PC-3 (cell line): ENCODE measurements at places on chromosomes 3 and 15. TPM values are rescaled to one million over a fixed set of nuclear protein-coding genes. Genes with fewer than 3 reads are reported as not detected.
A peak's percentile ranks its signal among the peaks of the same experiment; 100 is the strongest.

GRCh38 chr3:194231929-194232832 lies 96.2 kb downstream of the HES1 start:
- H3K36me3 ChIP-seq, result no peaks in the 10 kb centered on the region
- H3K4me3 ChIP-seq, result no peak overlapping the region
- no peaks in the 10 kb centered on the region for H3K27me3 ChIP-seq
- H3K4me1 ChIP-seq, result no peaks in the 10 kb centered on the region
- no peak overlapping the region for H3K27ac ChIP-seq

DNA sequence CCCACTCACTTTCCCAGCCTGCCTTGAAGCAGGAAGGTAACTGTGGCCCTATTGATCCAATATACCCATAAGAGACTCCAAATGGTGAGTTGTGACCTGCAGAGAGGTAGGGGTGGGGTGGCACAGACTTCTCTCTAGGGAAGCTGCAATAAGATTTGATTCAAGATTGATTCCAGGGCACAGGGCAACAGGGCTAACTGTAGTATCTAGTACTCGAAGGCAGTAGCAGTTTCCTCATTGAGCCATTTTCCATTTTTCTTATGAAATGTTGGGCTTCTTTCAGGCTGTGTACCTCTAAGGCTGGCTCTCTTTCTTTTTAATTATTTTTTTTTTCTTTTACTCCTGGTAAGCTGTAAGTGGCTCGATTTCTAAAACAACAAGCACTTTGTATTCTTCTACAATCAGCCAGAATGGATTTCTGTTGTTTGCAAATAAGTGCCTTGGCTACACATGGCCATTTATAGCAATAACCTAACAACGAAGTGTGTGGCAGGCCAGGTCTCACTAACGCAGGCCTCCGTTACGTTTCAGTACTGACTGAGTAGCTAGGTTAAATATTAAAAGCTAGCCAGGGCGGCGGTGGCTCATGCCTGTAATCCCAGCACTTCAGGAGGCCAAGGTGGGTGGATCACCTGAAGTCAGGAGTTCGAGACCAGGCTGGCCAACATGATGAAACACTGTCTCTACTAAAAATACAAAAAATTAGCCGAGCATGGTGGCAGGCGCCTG lies 19.3 kb downstream of the CCDC12 start:
- peaks cover 9% of the 10 kb centered on the region for H3K36me3 ChIP-seq
- H3K4me1 ChIP-seq, result peaks cover 32% of the 10 kb centered on the region
- no peak overlapping the region for H3K4me3 ChIP-seq
- no peak overlapping the region for H3K27ac ChIP-seq
- DNase-seq, result no peak
- H3K27me3 ChIP-seq, result no peaks in the 10 kb centered on the region

DNA sequence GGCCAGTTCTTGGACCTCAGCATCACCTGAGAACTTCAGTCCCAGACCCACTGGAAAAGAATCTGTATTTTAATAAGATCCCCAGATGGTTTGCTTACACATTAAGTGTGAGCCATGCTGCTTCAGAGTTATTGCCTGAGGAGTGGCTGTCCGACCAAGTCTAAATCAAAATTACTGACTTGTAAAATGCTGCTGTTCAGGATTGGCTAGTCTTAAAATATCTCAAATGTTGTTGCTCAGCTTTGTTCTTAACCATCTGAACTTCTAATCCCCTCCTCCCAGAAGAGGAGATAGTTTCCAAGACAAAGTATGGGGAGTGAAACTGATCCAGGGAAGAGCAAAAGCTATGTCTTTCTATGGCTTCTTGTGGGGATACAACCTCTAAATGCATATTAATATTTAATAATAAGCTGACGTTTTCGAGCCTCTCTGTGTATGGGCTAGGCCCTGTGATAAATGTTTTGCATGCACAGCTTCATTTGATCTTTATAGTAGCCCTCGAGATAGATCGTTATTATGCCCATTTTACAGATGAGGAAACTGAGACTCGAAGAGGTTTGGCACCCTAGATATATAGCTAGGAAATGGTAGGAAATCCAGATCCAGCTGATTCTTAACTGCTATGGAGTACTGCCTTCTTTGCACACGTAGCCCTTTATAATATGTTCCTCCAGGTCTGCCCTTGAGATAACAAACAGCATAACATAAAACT lies 52.2 kb downstream of the DNASE1L3 start:
- H3K36me3 ChIP-seq, result peaks cover 91% of the 10 kb centered on the region
- peaks cover 32% of the 10 kb centered on the region for H3K4me1 ChIP-seq
- no peak overlapping the region for H3K4me3 ChIP-seq
- H3K27me3 ChIP-seq, result no peaks in the 10 kb centered on the region

GRCh38 chr3:123332124-123332641 lies 116.7 kb downstream of the ADCY5 start:
- no peak overlapping the region for H3K4me3 ChIP-seq
- peaks cover 10% of the 10 kb centered on the region; the same call in 1 of the 2 replicates for H3K27me3 ChIP-seq
- H3K4me1 ChIP-seq, result no peaks in the 10 kb centered on the region
- no peaks in the 10 kb centered on the region for H3K36me3 ChIP-seq
- no peak for DNase-seq

GRCh38 chr3:190205739-190206138 lies 85.0 kb upstream of the P3H2 start:
- no peaks in the 10 kb centered on the region for H3K27me3 ChIP-seq
- H3K36me3 ChIP-seq, result no peaks in the 10 kb centered on the region
- DNase-seq, result peak; percentile 53
- peaks cover 9% of the 10 kb centered on the region; the same call in 1 of the 2 replicates for H3K4me1 ChIP-seq
- H3K27ac ChIP-seq, result no peak overlapping the region

- H3K4me3 ChIP-seq, result no peak overlapping the region
- H3K4me1 ChIP-seq, result no peaks in the 10 kb centered on the region
- no peak overlapping the region for H3K27ac ChIP-seq
- DNase-seq, result no peak
These were observed 64.5 kb downstream of the PCSK6 start for GRCh38 chr15:101424984-101425383.

DNA sequence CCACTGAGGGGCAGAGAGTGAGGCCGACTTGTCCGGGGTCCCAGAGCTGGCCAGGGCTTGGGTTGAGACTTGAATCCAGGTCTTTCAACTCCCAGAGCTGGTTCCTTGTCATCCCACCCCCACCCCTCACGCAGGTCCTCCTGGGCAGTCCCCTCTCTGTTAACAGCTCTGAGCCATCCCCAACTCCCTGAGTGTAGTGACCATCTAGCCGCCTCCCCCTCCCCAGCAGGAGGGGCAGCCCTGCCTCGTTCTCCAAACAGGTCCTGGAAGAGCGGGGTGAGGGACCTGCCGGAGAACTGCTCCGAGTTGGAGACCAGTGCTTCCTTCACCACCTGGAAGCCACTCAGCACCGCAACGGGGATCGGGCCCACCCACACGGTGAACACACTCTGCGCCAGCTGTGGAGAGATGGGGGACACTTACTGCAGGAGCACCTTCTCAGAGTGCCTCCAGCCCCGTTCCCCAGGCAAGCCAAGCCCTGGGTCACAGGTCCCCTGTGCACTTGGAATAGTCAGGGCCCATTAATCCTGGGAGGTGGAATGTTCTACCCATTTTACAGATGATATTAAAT lies 24.4 kb upstream of the PARL start:
- no peak for DNase-seq
- no peak overlapping the region for H3K27ac ChIP-seq
- H3K4me3 ChIP-seq, result no peak overlapping the region
- H3K36me3 ChIP-seq, result no peaks in the 10 kb centered on the region
- H3K27me3 ChIP-seq, result no peaks in the 10 kb centered on the region

DNA sequence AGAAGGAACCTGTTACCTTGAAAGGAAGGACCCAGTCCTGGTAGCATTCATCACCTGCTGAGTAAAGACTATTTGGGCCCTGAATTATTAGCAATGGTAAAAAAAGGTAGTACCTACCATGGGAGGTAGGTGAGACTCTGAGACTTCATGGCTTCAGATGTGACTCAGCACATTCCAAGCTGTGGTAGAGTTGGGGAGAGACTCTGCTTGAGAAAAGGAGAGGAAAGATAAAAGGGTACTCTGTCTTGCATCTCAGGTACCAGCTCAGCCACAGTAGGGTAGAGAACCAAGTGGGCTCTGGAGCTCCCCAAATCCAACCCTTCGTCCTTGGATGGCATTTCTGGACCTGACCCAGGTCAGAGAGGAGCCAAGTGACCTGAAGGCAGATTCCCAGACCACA lies 430.4 kb downstream of the TBL1XR1 start:
- peak; percentile 68 for DNase-seq
- H3K4me1 ChIP-seq, result peaks cover 19% of the 10 kb centered on the region
- H3K4me3 ChIP-seq, result no peak overlapping the region
- no peaks in the 10 kb centered on the region for H3K36me3 ChIP-seq
- peak overlapping the region; percentile 91 for H3K27ac ChIP-seq

- H3K4me3 ChIP-seq, result peak overlapping the region; percentile 89
- H3K27me3 ChIP-seq, result no peaks in the 10 kb centered on the region
- peak; percentile 69 for DNase-seq
- H3K27ac ChIP-seq, result peak overlapping the region; percentile 30
These were observed 601 bp downstream of the ACTL6A start for GRCh38 chr3:179563271-179563783.

DNA sequence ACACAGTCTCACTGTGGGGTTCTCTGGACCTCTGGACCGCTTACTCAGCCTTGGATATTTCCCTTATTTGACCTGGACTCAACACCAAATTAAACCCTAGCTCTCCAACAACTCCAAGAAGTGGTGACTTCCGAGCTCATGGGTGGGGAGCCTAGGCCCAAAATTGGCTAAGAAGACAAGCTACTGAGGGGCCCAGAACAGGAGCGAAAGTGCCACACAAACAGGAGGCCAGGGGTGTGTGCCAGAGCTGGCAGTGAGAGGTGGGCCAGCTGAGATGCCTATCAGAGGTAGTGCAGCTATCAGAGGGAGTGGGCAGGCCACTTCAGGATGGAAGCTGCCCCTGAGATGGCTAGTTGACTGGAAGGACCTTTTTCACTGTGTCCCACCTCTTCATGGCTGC lies 151.1 kb upstream of the PRR20G start:
- no peak overlapping the region for H3K27ac ChIP-seq
- no peak overlapping the region for H3K4me3 ChIP-seq
- DNase-seq, result no peak
- no peaks in the 10 kb centered on the region for H3K4me1 ChIP-seq

DNA sequence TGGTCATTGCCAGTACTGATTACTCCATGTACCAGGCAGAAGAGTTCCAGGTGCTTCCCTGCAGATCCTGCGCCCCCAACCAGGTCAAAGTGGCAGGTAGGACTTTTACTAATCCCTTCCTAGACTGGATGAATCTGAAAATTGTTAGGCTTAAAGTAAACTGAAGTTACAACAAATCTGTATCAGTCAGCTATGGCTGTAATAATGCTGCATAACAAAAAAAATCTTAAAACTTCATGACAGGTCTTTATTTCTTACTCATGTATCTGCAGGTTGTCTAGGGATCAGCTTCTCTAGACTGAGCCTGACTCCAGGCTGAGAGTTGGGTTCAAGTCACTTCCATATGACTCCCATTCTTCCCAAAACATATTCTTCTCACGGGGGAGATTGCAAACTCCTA lies 93.7 kb downstream of the MESD start:
- DNase-seq, result no peak
- H3K27ac ChIP-seq, result no peak overlapping the region
- peaks cover 9% of the 10 kb centered on the region for H3K4me1 ChIP-seq
- no peaks in the 10 kb centered on the region for H3K27me3 ChIP-seq
- H3K36me3 ChIP-seq, result no peaks in the 10 kb centered on the region

DNA sequence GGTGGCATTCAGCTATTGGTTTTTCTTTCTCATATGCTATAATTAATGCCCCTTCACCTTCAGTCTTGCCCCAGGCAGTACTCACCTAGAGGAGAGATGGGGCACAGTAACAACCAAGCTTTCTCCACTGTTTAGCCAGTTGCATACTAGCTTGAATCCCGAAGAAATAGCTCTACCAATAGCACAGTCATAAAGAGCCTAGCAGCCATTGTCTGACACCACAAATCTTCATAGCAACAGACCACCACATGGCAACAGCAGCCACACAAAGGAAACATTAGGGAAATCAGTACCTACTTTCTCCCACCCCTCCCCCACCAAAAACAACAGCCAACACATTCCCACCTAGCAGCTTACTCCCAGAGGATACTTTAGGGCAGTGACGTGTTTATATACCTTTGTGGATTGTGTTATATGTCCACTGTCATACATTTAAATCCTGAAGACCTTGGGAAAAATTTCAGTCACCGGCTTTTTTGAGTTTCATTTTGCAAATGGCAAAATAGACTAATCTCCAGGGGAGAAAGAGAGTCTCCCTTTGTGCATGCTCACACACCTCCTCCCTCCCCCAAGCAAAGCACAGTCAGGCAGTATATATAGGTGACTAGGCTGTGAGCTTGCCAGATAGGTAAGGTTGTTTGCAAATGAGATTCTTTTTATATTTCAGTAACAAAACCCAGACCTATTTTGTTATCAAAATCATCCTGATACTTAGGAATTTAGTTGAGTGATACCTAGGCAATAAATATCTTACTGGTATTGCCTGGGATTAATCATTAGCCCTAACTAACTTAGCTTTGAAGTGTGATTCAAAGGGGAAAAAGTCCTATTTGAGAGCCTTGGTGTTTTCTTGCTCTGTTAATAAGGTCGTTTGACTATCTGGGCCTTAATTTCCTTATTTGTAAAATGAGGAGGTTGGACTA lies 140.6 kb downstream of the RBPMS2 start:
- no peak overlapping the region for H3K4me3 ChIP-seq
- H3K36me3 ChIP-seq, result no peaks in the 10 kb centered on the region
- DNase-seq, result no peak
- no peaks in the 10 kb centered on the region for H3K4me1 ChIP-seq
- H3K27ac ChIP-seq, result no peak overlapping the region

- no peak for DNase-seq
- no peaks in the 10 kb centered on the region for H3K27me3 ChIP-seq
- H3K36me3 ChIP-seq, result no peaks in the 10 kb centered on the region
These were observed 24.6 kb upstream of the NECTIN3 start for GRCh38 chr3:111047042-111047441.

- H3K27ac ChIP-seq, result no peak overlapping the region
- DNase-seq, result no peak
- H3K27me3 ChIP-seq, result peaks cover 20% of the 10 kb centered on the region; the same call in 1 of the 2 replicates
- H3K4me3 ChIP-seq, result no peak overlapping the region
- H3K4me1 ChIP-seq, result no peaks in the 10 kb centered on the region
These were observed 44.4 kb downstream of the AGTR1 start for GRCh38 chr3:148742118-148742517.

GRCh38 chr15:41860049-41860828 lies 21.6 kb downstream of the PLA2G4B start:
- DNase-seq, result no peak
- H3K27me3 ChIP-seq, result no peaks in the 10 kb centered on the region
- no peak overlapping the region for H3K4me3 ChIP-seq
- no peaks in the 10 kb centered on the region for H3K36me3 ChIP-seq

Gene PLD1
- 7.3 and 8.3 TPM in 2 replicates for total RNA-seq

Gene LDHAL6B
- total RNA-seq, result not detected in 2 replicates

Gene ARHGEF26
- 4.7 and 5.0 TPM in 2 replicates for total RNA-seq

Gene PRTG
- total RNA-seq, result 1.4 and 5.2 TPM in 2 replicates

Gene ZWILCH
- total RNA-seq, result 18.1 and 19.9 TPM in 2 replicates

Gene BNC1
- 0.92 and 2.4 TPM in 2 replicates for total RNA-seq

Gene XCR1
- total RNA-seq, result not detected in 2 replicates
